Choroid plexus epithelial cell (primary cell): ENCODE measurements at places on chromosomes 3 and 15.

DNA sequence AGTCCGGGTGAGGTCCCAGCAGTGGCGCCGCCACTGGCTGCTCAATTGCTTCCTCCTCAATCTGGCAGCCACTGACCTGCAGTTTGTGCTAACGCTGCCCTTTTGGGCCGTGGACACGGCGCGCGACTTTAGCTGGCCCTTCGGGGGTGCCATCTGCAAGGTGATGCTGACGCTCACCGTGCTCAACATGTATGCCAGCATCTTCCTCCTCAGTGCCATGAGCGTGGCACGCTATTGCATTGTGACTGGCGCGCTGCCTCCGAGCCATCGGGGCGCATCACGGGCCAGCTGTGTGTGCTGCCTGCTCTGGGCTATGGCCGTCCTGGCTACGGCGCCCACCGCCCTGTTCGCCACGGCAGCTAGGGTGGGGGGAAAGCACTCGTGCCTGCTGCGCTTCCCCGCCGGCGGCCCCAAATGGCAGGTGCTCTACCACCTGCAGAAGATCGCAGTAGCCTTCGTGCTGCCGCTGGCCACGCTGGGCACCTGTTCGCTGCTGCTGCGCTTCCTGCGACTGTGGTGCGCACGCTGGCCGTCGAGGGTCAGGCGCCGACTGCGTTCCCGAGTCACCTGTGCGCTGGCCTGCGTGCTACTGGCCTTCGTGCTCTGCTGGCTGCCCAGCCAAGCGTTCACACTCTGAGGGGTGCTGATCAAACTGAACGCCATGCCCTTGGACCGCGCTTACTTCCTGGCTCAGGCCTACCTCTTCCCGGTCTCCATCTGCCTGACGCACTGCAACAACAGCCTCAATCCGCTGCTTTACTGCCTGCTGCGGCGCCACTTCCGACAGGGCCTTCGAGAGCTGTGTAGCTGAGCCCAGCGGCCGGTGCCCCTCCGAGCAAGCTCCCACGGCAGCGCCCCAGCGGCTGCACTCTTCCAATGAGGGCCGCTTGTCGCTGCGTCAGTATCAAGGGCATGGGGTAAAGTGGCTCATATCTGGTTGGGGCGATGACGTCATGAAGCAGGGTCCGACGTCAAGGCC, 20.3 kb upstream of the ADAMTS7 start:
- DNase-seq = no peak

GRCh38 chr3:127471142-127471541, 119.4 kb downstream of the TPRA1 start:
- DNase-seq = no peak

DNA sequence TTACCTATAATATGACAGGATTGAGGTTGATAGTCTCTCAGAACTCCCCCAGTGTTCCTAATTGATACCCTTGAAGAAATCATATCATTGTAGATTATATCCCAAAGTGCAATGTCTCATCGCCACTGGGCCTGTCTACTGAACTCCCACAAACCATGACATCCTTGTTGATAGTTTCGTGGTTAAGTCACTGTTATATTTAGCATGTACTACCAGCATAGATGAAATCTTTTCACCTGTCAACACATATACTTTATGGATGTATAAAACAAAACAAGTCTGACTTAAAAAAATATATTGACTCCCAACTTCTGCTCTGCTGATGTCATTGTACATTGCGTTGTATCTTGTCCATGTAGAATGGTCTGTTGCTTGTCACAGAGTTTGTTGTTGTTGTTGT, 128.1 kb downstream of the IQCH start:
- no peak for DNase-seq

DNA sequence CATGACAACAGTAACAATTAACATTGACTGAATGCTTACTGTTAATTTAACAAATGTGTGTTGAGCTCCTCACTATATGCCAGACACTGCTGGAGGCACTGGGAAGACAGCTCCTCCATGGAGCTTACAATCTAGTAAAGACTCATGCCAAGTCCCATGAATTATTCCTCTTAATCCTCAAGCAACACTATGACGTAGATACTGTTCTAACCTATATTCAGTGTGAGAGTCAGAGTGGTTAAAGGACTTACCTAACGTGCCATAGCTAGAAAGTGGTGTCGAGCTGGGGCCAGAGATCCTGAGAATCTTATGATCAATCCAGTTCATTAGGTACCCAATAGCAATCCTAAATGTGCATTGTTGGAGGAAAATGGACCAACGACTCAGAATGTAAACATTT, 43.6 kb downstream of the MYO1E start:
- DNase-seq = no peak

GRCh38 chr15:45037936-45038335, 14.9 kb downstream of the SORD start:
- no peak for DNase-seq

DNA sequence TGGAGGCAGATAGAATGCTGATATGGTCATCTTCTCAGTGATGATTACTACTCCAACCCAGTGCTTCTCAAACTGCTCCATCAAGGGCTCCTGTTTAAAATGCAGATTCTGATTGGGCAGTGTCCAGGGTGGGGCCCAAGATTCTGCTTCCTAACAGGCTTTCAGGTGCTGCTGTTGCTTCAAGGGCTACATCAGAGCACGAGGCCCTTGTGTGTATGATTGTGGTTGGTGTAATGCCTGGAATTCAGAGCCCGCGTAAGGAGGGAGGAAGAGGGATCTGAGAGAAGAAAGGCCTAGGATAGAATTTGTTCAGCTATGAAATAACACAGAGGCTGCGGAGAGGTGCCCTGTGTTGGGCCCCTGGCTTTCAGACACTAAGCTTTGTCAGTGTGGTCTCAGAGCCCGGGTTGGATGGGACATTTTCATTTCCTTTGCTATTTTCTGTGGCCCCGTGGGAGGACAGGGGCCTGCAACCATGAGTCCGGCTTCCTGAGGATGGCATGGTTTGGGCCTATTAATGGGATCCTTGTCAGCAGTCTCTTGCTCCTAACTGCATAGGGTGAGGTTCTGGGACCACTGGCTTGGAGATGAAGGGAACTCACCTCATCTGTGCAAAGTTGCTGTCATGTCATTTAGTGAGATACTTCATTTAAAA, 53.0 kb downstream of the ATP1B3 start:
- no peak for DNase-seq

- DNase-seq = peak; percentile 16
These were observed 857.3 kb downstream of the NAALADL2 start for GRCh38 chr3:175716446-175716845.

DNA sequence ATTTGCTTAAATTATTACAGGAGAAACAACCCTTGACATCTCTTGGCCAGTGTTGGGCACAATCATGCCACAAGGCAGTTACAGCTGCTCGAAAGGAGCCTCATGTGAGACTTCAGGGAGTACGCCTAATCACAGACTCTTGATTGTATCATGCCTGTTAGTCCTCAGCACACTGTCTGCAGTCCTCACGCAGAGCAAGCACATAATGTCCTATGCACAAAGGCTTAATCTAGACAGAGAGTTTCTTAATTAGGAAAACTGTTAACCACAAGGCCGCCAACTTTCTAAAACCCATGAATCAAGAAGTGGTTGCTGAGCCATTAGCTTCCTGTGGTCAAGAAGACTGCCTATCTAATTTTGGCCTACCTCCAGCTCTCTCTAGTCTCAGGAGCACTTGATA, 172.0 kb downstream of the UNC13C start:
- peak; percentile 67 for DNase-seq

DNA sequence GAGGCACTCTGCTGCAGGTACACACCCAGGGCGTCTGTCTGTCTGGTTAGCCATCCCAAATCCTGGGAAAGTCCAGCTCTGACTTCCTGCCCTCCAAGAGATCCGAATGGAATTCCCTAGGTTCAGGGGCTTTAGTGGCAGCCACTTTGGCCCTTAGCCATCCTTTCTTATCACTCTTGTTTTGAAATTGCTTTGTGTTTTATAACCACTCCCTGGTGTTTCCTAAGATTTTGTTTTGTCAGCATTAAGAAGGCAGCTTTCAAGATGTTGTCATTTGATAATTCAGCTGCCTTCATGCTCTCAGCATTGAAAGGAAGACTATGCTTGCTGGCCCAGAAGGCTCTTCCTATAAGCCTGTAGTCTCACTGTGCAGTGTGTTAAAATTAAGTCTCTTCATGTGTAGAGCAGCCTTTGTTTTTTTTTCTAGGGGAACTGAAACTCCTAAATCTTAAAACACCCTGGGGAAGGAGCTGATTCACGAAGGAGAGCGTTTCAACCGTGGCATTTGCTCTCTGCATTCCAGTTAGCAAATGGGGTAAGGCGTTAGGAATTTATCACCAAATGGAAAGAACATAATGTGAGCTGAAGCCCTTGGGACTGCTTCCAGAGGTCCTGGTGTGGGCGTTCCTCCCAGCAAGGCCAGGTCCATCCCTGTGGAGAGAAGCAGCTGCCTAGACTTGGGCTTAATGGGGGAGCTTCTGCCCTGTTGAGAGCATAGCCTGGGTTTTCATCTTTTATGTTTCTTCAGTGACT, 14.2 kb upstream of the CLEC3B start:
- peak; percentile 97 for DNase-seq

GRCh38 chr3:37125195-37126073, 48.9 kb downstream of the LRRFIP2 start:
- DNase-seq = no peak

GRCh38 chr3:61686228-61686648, 124.9 kb downstream of the PTPRG start:
- no peak for DNase-seq

DNA sequence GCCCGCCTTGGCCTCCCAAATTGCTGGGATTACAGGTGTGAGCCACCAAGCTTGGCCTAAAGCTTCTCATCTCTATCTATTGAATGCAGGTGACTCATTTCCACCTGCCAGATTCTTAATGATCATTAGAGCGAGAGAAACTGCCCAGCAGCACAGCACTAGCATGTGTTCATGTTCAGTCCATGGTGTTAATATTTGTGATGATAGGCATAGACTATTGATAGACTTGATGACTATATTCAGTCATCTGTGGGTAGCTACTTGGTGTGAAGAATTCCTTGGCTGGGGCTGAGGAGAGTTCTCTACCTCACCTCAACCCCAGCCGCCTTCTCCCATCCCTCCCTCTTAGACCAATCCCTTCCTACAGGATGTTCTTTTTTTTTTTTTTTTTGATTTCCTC, 60.0 kb downstream of the ST6GAL1 start:
- DNase-seq = no peak

DNA sequence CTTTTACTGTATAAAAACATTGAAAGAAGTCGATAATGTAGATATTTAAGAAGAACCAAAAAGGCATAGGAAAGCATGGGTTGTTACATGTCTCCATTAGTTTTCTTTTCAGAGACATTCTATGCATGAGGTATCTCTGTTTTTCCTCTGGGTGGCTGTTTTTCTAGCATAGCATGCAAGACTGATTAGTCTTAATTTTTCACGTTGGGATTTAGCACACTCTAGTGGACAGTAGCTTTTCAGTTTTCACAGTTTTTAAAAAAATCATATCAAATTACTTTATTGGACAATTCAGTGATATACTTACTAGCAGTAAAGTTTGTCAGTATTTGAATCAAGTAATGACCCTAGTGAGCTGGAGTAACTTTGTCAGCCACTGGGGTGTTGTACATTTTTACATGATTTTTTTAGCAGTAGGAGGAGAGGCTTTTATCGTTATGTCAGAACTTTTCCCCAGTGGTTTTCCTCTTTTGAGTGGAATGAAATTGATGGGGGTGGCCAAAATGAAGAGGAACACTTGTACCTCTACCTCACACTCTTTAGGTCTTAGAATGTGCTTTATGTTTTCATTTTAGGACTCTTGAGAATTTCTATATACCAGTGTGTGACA, 57.2 kb downstream of the SEC22A start:
- peak; percentile 86 for DNase-seq

GRCh38 chr3:46283881-46284450, 41.7 kb downstream of the CCR3 start:
- DNase-seq = no peak

GRCh38 chr3:111763968-111764367, 95.1 kb upstream of the PHLDB2 start:
- peak; percentile 67 for DNase-seq

- no peak for DNase-seq
These were observed 571 bp downstream of the FES start for GRCh38 chr15:90884719-90885431.

DNA sequence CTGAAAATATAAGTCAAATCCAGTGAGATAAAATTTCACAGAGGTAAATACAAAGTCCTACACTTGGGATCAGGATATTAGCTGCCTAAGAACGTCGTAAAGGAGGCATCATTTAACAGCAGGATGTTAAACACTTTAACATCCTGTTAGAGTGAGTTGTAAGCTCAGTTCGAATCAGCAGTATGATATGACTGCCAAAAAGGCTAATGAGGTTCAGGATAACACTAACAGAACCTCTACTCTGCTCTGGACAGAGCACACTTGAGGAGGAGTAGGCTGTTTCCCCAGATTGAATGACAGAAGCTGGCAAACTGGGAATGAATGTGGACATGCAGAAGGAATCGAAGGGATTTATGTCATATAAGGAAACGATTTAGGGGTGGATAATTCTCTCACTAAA, 227.1 kb upstream of the CD96 start:
- DNase-seq = no peak

- DNase-seq = no peak
These were observed 167.8 kb downstream of the ALCAM start for GRCh38 chr3:105534491-105534890.

- DNase-seq = no peak
These were observed 60.8 kb downstream of the TRAT1 start for GRCh38 chr3:108883373-108883772.

DNA sequence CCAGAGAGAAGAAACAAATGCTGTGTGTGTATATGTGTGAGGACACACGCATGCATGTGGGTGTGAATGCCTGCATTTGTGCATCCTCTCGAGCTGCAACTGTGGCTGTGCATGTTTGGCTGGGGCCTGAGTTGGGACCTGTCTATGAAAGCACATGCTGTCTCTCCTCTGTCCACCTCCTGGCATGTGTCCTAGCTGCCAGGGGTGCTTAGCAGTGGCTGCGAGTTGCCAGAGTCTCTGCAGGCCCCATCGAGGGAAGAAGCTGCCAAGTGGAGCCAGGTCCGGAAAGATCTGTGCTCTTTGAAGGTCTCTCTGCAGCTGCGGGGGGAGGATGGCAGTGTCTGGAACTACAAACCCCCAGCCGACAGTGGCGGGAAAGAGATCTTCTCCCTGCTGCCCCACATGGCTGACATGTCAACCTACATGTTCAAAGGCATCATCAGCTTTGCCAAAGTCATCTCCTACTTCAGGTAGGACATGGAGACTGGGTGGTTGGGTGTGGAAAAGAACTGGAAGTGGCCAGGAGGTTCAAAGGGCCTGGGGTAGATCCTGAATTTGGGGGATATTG, 30.7 kb downstream of the NR1I2 start:
- no peak for DNase-seq
